ENCODE measurements at places on chromosomes 11 and 22. TPM values are rescaled to one million over a fixed set of nuclear protein-coding genes. Genes with fewer than 3 reads are reported as not detected.

The OR56B1 gene
- 0.16 TPM for total RNA-seq

- H3K27me3 ChIP-seq = no peaks in the 10 kb centered on the region
- DNase-seq = no peak
- no peak overlapping the region for H3K4me3 ChIP-seq
- H3K4me1 ChIP-seq = no peaks in the 10 kb centered on the region
- no peak overlapping the region for H3K27ac ChIP-seq
Measured at GRCh38 chr11:98056945-98057344, 963.8 kb upstream of the CNTN5 start.

The SLC43A3 gene
- 255 TPM for total RNA-seq

DNA sequence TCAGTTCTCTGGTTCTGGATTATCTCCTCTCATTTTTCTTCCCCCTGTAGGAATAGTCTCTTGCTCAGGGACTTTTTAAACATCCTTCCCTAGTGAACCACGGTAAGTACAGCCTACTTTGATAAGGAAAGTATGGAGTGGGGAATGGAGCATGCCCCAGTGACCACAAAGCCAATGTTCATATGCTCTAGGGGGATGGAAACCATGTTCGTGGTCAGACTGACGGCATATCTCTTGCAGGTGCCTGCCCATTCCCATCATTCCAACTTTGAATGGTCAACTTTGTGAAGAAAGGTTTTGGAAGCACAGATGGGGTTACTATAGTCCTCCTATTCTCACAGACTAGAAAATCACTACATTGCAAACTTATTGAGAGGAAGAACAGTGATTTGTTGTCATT lies 332.5 kb upstream of the NCAM1 start:
- no peak for DNase-seq
- H3K36me3 ChIP-seq = no peaks in the 10 kb centered on the region
- H3K4me3 ChIP-seq = no peak overlapping the region
- no peaks in the 10 kb centered on the region for H3K4me1 ChIP-seq
- peaks cover 2% of the 10 kb centered on the region for H3K27me3 ChIP-seq
- H3K27ac ChIP-seq = no peak overlapping the region

DNA sequence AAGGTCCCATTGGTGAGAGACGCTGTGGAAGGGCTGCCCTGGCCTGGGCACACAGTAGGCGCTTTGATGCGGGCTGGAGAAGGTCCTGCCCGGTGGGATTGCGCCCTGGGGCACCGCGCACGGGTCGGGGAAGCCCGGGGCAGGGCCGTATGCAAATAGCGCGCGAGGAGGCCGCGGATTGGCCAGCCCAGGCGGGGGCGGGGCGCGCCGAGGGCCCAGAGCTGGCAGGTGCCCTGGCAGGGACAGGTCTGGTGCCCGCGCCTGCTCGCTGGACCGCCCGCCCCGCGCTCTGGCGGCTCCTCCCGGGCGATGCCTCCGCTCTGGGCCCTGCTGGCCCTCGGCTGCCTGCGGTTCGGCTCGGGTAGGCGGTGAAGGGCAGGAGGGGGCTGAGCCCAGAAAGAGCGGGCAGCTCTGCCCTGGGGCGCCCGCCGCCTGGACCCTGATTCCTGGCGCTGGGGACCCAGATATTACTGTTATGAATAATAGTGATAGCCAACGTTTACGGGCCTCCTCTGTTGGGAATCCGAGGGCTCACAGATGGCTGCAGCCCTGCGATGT lies at the start of gene UPK3A:
Gene UPK3A (plus strand): TSS at position 245 of the 558 bp plus-strand sequence. CDS start 65 bp downstream, at position 310.
- DNase-seq = peak; percentile 87
- no peak within 1 kb of the TSS for H3K4me3 ChIP-seq
- peaks cover 23% of the 10 kb centered on the region for H3K27me3 ChIP-seq

The UPK3A gene
- not detected for total RNA-seq

GRCh38 chr11:122910775-122911174 lies 28.2 kb downstream of the JHY start:
- no peak for DNase-seq
- peaks cover 2% of the 10 kb centered on the region for H3K27me3 ChIP-seq
- no peaks in the 10 kb centered on the region for H3K4me1 ChIP-seq
- no peaks in the 10 kb centered on the region for H3K36me3 ChIP-seq

- peaks cover 36% of the 10 kb centered on the region for H3K27me3 ChIP-seq
- DNase-seq = no peak
- peaks cover 3% of the 10 kb centered on the region for H3K4me1 ChIP-seq
- no peak overlapping the region for H3K27ac ChIP-seq
- H3K4me3 ChIP-seq = no peak overlapping the region
Measured at GRCh38 chr11:107769189-107769588, 57.3 kb upstream of the SLN start.

GRCh38 chr11:44562845-44563460 lies 2.5 kb upstream of the CD82 start:
- peaks cover 19% of the 10 kb centered on the region for H3K36me3 ChIP-seq
- no peak overlapping the region for H3K27ac ChIP-seq
- DNase-seq = no peak
- H3K4me1 ChIP-seq = peaks cover 43% of the 10 kb centered on the region

DNA sequence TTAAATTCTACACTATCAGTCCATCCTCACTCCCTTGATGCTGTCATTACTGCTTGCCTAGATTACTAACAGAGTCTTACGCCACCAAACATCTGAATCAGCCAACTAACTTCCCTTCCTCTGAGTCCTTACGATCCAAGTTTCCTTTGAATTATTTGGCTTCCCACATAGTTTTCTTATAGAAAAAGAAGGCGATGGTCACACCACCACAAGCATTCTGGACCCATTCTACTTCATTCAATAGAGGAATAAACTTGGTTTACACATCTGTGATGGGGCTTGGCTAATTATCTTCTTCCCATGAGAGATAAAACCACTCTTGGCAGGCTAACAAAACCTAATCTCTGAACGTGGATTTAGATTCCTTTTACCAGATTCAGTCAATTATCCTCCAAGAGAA lies 35.0 kb downstream of the INTS4 start:
- peaks cover 27% of the 10 kb centered on the region for H3K36me3 ChIP-seq
- DNase-seq = no peak
- H3K4me3 ChIP-seq = no peak overlapping the region
- no peak overlapping the region for H3K27ac ChIP-seq
- H3K4me1 ChIP-seq = no peaks in the 10 kb centered on the region

All from activated CD4-positive, alpha-beta T cell treated with anti-CD3 and anti-CD28 coated beads, Interleukin-2, amount 10 ng/mL, durations not matched to agents 24 days and 14 days (primary cell).